H4 (cell line): ENCODE measurements at places on chromosomes 1 and 21.

DNA sequence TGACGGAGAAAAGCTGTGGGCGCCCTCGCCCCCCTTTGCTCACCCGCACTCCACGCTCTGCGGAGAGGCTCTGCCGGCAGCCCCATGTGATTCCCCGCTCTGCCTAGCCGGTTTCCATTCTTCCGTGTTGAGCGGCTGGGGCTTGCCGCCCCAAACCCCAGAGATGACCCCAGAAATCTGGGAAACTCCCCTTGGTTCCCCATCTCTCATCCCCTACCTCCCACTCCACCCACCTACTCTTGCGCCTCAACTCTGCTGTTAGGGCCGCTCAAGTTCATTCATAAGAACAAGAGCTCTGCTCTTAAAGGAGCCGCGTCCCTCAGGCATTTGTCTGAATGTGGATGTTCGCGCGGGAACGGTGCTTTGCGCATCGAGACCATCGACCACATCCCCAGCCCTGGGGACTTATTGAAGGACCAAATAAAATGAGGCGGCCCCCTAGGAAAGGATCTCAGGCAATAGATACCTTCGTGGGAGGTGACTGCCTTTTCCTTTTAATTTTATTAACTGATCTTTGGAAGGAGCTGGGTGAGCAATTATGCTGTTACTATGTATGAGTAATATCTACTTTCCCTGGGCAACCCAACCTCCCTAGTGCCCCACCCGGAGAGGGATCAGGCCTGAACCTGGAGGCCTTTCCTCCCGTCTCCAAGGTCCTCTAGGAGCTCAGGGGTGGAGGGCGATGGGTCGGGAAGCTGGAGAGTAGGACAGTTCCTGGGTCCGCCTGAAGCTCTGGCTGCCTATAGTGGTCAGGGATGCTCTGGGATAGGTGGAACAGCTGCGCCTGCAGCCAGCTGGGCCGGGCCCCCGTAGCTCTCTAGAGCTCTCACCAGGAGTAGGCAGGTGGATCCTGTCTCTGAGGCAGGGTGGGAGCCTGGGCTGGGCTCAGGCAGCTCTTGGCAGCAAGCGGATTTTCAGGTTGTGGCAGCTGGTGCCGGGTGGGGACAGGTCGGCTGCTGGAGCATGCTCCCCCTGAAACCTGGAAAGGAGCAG lies 898 bp downstream of the MFSD2A start:
- DNase-seq, result peak; percentile 26

DNA sequence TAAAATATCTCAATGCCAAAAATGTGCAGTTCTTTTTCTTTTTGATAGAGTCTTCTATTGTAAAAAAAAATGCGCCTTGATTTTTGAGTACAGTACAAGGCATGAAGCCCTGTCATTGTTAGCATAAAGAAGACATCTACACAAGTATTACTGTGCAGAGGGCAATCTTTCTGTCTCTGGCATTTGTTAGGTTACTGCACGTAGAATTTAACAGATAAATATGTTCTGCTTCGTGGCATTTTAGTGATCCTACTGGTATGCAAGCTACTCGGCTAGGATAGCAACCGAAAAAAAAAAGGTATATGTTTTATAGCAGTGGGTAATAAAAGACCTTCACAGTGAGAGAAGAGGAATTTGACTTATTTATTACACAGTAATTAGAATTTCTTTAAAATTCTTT lies 492.9 kb upstream of the ADGRL2 start:
- DNase-seq, result no peak

DNA sequence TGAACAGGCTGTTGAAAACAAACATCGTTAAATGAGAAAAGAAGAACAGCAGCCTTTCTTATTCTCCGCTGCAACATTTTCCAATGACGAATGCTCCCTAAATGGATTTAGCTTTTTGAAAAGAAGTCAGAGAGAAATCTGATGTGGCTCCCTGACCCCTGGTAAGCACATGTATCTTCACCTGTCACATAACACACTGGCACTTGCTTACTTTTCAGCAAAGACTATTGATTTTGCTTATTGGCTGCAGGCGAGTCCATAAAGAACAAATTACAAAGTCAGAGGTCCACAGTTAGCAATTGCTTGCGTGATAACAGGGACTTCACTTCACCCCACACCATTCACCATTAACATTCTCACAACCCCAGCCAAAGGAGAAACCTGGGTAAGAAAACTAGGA lies 362.8 kb downstream of the GPATCH2 start:
- DNase-seq, result no peak

DNA sequence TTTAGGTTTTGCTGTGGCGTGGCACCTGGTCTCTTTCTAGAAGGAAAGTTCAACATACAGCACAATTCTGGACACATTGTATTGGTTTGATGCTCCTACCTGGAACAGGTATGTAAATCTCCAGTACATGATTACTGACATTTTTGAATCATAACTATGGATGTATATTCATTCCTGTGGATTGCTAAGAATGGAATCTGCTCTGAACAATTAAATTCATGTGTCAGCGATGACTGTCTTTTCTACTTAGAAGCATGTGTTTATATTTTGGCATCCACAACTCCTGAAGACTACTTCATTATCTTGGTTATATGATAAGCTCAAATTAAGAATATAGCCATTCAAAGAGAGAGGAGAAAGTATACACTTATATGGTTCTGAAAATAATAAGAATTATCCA lies 291.8 kb downstream of the CHRM3 start:
- no peak for DNase-seq

- DNase-seq, result peak; percentile 71
Measured at GRCh38 chr1:29195881-29196291, 14.2 kb upstream of the SRSF4 start.

GRCh38 chr1:232226197-232226712 lies 403.7 kb downstream of the SIPA1L2 start:
- DNase-seq, result peak; percentile 74

DNA sequence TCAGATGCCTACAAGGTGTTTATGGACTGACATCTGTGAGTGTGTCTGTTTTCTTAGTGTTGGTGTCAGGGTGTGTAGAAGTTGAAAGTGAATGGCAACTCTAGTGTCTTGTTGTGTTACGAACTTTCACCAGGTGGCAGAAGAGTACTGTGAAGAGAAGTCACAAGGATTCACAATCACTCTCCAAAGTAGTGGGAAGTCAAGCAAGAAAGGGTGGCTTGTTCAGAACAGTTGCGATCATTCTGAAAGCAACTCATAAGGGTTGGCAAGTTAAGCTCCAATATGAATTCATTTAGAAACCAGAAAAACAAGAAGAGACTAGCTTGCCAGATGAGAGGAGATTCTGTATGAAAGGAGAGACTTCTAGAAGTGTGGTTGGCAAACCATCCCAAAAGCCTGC lies 86.1 kb downstream of the FASLG start:
- peak; percentile 77 for DNase-seq

DNA sequence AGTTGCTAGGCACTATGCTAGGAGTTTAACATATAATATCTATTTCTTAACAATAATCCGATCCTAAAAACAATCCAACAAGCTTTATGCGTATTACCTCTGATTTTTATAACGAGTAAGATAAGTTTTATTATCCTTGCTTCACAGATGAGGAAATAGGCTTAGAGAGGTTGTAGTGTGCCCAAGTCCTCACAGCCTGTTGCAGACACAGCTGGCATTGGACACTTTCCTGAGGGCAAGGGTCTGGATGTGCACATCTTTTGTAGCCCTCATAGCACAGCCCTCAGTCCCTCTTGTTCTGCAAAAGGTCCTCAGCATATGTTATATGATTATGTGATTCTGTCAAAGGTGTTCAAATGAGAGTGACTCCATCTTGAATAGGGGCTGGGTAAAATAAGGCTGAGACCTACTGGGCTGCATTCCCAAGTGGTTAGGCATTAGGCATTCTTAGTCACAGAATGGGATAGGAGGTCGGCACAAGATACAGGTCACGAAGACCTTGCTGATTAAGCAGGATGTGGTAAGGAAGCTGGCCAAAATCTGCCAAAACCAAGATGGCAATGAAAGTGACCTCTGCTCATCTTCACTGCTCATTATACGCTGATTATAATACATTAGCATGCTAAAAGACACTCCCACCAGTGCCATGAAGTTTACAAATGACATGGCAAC lies 75.7 kb upstream of the F3 start:
- peak; percentile 18 for DNase-seq
